ENCODE measurements at places on chromosomes 11 and 22. TPM values are rescaled to one million over a fixed set of nuclear protein-coding genes. Genes with fewer than 3 reads are reported as not detected.

- DNase-seq: no peak
Observed at GRCh38 chr22:47046411-47047065, 284.1 kb downstream of the TBC1D22A start.

- DNase-seq: no peak
Observed at GRCh38 chr22:38524429-38524828, 18.3 kb upstream of the DDX17 start.

DNA sequence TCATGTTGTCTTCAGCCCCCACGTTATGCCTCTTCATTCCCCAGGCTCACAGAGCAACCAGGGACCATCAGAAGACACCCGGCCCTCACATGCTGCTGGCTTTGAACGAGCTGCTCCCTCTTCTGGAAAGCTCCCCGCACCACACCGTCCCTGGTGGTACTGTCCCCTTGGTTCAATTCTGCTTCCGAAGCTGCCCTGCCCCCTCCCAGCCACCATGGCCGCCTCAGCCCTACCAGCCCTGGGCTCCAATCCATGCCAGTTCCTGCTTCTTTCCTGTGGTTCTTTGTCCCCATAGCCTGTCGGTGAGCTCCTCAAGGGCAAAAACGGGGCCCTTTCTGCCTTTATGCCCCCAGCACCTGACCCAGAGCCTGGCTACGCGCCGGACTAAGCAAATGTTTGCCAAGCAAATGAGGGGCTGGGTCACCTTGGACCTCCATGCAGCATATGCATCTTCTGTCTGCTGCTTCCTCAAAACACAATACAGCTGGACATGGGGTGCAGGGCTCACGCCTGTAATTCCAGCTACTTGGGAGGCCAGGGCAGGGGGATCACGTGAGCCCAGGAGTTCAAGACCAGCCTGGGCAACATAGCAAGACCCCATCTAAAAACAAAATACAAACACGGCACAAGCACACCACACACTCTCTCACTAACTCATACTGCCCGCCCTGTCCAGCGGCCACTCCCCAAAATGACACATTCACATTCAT lies 21.3 kb downstream of the TNKS1BP1 start:
- DNase-seq: no peak

GRCh38 chr11:126879516-126879915 lies 121.1 kb downstream of the KIRREL3 start:
- DNase-seq: no peak

DNA sequence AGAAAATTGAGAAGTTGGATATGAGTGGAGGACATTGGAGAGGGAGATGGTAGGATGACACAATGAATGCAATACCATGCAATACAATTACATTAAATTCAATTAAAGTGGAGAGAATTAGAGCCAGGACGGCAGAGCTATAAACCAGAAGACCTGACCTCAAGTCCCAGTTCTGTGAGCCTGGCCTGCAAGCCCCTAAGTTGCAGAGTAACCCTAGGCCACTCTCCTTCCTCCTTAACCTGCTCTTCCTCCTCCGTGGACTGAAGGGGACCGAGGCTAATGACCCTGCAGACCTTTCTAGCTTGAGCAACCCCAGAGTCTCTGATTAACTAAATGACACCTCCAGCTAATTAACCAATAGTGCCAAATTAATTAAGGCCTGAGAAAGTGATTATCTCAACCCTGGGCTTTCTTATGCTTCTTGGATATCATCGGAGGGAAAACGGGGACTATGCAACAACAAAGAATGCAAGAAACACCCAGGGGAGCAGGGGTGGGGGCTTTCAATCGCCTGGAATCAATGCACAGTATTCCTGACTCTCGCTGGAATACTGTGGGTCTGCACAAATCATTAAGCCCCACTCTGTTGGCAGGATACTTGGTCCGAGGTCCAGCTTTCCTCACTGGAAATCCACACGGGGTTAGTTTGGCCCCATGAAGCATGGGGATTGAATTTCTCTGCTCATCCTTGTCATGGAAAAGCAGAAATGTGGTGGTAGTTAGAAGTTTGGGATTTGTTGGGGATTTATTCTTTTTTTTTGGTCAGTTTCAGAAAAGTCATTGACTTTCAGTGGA lies 548.3 kb downstream of the MN1 start:
- no peak for DNase-seq

GRCh38 chr22:43447380-43447779 lies 35.6 kb downstream of the MPPED1 start:
- DNase-seq: no peak

- no peak for DNase-seq
Observed at GRCh38 chr22:29117799-29118477, 45.1 kb downstream of the KREMEN1 start.

GRCh38 chr22:37884420-37884819 lies 21.7 kb upstream of the MICALL1 start:
- no peak for DNase-seq

- no peak for DNase-seq
Observed at GRCh38 chr11:73270855-73271477, 1.2 kb upstream of the P2RY6 start.

DNA sequence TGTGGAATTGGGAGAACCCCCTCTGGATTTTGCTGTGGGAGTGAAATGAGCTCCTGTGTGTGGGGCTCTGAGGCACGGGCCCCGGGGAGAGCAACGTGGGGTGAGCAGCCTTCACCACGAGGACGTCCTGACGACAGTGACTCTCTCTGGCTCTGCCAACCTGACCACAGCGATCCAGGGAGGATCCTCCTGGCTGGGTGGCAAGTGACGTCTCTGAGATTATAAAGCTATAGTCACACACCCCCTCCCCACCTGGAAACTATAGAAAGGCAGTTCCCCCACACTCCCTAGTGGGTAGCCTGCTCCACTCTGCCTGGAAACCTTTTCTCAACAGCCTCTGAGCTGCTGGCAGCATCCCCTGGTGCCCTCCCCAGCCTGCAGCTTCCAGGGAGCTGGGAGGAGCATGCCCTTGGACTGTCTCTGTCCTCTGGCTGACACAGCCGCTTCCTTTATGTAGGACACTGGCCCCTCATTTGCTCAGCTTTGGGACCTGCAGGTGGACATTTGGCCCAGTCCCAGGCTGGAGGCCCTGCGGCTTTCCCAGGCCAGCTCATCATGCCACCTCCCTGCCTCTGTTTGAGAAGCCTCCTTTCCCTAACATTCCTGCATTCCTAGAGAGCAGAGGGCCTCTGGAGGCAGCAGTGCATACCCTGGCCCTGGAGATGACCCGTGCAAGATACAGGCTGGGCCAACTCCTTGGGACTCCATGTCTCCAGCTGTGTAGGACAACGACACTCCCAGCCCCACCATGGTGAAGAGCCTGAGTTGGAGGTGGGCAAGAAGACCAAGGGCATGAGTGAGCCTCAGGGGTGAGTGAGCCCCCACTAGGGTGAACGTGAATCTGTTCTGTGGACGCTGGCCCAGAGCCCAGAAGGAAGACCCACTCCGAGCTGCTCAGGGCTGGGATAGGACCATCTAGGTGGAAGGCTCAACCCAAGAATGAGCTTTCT lies 314.0 kb downstream of the NTM start:
- no peak for DNase-seq

DNA sequence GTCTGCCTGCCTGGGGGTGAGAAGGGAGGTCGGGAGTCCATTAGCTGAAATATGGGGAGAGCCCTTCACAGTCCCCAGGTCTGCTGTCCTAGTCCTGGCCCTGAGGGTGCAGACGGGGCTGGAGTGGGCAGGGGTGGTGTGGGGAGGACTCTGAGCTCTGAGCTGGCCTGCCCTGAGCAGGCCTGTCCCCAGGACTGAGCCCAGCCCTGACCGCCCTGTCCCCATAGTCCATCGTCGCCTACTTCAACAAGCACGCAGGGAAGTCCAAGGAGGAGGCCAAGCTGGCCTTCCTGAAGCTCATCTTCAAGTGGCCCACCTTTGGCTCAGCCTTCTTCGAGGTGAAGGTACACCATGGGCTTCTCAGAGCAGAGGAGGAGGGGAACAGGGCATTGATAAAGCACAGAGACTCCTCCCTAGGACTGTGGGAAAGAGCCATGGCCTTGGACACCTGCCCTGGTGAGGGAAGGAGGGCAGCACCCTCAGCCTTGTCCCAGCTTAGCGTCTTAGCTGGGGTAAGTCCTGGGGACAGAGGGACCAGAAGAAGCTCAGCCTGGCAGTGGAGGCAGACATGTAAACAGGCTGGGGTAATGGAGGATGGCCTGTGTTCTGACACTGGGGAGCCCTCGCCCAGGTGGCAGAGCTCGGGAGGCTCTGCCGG lies 83.7 kb downstream of the MYO7A start:
- DNase-seq: no peak

DNA sequence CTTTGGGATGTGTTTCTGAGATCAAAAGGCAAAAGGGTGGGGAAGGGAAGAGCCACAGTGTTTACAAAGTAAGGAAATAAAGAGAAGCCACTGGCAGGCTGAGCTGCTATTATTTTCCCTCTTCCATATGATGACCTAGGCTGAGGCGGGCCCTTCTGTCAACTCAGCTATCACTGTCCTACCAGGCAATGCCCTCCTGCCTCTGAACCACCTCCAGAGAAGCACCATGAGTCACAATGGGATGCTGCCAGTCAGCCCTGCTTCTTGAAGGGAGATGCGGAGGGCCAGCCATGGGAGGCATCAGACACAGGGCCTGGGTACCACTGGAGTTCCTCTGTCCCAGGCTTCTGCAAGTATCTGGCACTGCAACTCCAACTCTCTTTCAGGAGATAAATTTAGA lies 107.9 kb upstream of the BID start:
- DNase-seq: no peak

DNA sequence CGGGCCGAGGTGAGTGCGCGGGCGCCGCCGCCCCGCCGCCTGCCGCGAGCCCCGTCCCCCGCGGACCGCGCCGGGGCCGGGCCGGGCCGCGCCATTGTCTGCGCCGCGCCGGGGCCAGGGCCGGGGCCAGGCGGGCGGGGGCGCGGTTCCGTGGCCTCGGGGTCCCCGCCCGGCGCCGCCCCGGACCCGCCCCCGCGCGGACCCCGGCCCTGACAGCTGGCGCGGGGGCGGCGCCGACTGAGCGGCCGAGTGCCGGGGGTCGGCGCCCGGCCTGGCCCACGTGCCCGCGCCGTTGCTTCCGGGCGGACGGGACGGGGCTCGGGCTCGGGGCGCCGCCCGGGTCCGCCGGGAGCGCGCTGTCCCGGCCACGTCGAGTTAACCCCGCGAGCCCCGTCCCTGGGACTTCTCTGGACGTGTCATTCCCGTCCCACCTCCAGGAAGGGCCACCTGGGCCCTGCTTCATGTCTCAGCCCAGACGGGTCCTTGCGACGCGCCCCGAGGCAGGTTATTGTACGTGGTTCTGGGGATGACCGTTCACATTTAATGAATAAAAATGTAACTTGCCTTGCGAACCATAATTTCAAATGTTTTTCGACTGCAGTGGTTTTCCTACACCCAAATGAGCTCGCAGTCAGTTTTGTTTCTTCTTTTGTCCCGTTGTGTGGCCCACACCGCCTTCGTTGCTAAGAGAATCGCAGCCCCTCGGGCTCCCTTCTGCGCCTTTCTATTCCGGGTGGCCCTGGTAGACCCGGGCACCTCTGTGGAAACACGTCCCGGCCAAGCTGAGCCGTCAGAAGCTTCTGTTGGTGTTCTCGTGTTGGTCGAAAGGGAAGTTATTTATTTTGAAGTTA lies 562 bp downstream of the ZBED4 start:
- DNase-seq: peak; percentile 22

DNA sequence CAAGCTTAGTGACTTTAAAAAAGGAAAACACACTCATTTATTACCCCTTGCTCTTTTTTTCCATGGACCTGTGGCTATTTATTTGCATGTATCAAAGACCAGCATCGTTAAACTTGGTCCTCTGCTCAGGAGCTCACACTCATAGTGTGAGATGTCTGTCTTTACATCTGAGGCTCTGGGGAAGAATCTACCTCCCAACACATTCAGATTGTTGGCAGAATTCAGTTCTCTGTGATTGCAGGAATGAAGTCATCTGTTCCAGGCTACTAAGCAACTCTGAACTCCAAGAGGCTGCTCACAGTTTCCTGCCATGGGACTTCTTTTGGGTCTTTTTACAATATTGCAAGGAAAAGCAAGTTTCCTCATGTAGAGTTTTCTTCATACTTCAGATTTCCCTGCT lies 138.8 kb downstream of the LRRC4C start:
- no peak for DNase-seq

GRCh38 chr11:15707971-15708370 lies 593.2 kb downstream of the INSC start:
- peak; percentile 83 for DNase-seq

DNA sequence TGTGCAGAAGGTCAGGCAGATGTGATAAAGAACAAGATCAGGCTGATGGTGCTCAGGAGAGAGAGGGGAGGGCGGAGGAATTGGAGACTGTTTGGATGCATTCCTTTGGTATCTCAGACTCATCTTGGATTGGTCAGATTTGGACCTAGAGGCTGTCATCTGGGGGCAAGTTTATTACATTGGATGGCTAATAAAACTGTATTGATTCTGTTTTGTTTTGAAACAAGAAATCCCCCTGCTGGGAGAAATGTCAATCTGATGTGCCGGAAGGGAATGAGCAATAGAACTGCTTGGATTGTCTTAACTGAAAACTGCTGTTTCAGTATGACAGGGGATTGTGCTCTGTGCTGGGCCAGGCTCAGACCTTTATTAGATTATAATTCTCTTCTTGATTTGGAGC lies 25.5 kb upstream of the CCDC90B start:
- DNase-seq: no peak

GRCh38 chr11:115674937-115675544 lies 170.8 kb upstream of the CADM1 start:
- no peak for DNase-seq

DNA sequence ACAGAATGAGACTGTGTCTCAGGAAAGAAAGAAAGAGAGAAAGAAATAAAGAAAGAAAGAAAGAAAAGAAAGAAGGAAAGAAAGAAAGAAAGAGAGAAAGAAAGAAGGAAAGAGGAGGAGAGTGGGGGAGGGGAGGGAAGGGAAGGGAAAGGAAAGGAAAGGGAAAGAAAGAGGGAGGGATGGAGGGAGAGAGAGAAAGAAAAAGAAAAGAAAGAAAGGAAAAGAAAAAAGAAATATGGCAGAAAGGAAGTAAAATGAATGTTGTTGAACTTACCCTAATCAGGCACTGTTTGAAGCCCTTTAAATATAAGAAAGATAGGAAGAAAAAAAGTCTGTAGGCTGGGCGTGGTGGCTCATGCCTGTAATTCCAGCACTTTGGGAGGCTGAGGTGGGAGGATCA lies 276.1 kb downstream of the INSC start:
- DNase-seq: no peak

GRCh38 chr22:26485013-26485412 lies 1.3 kb downstream of the SRRD start:
- peak; percentile 67 for DNase-seq

ESRRA gene
- total RNA-seq: 48.4 TPM

PLEKHA7 gene
- total RNA-seq: 1.7 TPM

LRRC32 gene
- total RNA-seq: 0.50 TPM

KCNJ11 gene
- not detected for total RNA-seq

POU2AF3 gene
- not detected for total RNA-seq

DEFB131B gene
- not detected for total RNA-seq

UPK2 gene
- total RNA-seq: not detected

Data from SK-MEL-5 (cell line).